Activated T-helper 2 cell treated with anti-CD3 and anti-CD28 coated beads, Interferon-gamma antibody, Interleukin-2, Interleukin-4, amounts not matched to agents 10 μg/mL and 5 μg/mL and 100 μg/mL, durations not matched to agents 14 hours and 24 hours and 36 hours (primary cell): ENCODE measurements at places on chromosomes 7 and 10. TPM values are rescaled to one million over a fixed set of nuclear protein-coding genes. Genes with fewer than 3 reads are reported as not detected.

The RBP4 gene
- not detected in 2 replicates for total RNA-seq

The SMNDC1 gene
- total RNA-seq: 40.2 and 43.1 TPM in 2 replicates

The SYNPO2L gene
- total RNA-seq: 0.05 TPM in 1 of 2 replicates, not detected in the other

The VIPR2 gene
- 3.1 and 4.2 TPM in 2 replicates for total RNA-seq

The GSTO2 gene
- total RNA-seq: 0.57 and 1.4 TPM in 2 replicates

The MALRD1 gene
- total RNA-seq: not detected in 2 replicates

The ATOH7 gene
- total RNA-seq: not detected in 2 replicates

The SFTPA1 gene
- not detected in 2 replicates for total RNA-seq

The DNAJC9 gene
- total RNA-seq: 50.8 and 52.7 TPM in 2 replicates

The VENTX gene
- 0.07 TPM in 1 of 2 replicates, not detected in the other for total RNA-seq

The DYNC1I1 gene
- total RNA-seq: not detected in 2 replicates

The GNG11 gene
- total RNA-seq: not detected in 2 replicates

The FXYD4 gene
- total RNA-seq: not detected in 2 replicates

The CLRN3 gene
- total RNA-seq: not detected in 2 replicates

The TAS2R5 gene
- total RNA-seq: 0.60 and 0.62 TPM in 2 replicates

The ADIRF gene
- not detected in 2 replicates for total RNA-seq
